ENCODE measurements at places on chromosomes 1 and 21.

- no peak for DNase-seq
Observed at GRCh38 chr1:153795934-153796785, 21.0 kb downstream of the SLC27A3 start.

DNA sequence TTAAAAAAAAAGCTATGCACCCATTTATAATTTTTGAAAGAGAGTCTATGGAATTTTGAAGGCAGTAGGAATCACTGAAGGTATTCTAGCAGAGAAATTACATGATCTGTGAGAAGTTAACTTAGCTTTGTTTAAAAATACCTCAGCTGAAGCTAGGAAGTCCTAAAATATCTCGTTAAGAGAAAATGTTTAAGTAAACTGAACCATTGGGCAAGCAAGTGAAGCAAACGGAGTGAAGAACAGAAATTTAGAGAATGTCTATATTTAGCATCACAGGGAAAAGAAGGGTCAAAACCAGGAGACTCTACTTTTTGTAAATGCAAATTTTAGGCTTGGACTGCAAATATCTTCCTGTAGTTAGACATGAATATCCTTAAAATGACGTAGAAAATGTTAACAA, 230.8 kb downstream of the HMCN1 start:
- DNase-seq, result no peak

GRCh38 chr1:38918568-38918967, 23.1 kb downstream of the RHBDL2 start:
- DNase-seq, result no peak

DNA sequence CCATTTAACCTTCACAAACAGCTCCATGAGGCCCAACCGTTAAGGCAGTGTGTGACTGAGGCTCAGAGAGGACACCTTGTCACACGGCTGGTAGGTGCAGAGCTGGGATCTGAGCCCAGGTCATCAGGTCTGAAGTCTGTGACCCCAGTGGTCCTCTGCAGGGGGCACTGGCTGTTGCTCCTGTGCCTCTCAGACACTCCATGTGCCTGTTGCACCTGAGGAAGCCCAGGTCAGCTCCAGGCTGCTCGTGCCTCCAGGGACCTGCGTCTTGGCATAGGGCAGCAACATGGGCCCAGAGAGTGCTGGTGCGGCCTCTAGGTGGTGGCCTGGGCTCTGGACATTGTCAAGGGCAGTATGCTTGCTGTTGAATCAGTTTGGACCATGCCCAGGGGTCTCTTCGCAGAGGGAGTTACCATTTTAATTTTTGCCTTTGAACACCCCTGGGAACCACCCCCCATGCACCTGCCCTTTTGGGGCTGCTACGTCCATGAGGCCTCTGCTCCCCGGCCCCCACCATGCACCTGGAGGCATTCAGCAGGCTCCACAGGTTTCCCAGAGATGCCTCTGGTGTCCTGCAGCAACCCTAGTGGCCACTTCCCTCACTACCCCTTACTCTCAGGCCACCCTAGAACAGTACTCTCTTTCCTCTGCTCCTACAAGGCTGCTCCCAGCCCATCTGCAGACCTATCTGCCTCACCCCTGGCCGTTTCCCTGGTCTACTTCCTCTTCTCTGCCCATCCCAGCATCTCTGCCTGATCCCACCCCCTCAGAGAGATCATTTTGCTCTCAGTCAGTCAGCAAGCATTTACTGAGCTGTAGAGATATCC, 25.2 kb upstream of the EPS8L3 start:
- DNase-seq, result peak; percentile 30

DNA sequence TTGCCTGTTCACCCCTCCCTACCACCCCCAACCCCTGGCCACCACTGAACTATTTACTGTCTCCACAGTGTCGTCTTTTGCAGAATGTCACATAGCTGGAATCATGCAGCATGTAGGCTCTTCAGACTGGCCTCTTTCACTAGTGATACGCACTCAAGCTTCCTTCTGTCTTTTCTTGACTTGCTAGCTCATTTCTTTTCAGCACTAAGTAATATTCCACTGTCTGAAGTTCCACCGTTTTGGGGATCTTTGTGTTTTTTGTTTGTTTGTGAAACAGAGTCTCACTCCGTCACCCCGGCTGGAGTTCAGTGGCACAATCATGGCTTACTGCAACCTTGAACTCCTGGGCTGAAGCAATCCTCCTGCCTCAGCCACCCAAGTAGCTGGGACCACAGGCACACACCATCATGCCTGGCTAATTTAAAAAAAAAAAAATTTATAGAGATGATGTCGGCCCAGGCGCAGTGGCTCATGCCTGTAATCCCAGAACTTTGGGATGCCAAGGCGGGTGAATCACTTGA, 43.4 kb upstream of the SLC25A33 start:
- DNase-seq, result no peak

DNA sequence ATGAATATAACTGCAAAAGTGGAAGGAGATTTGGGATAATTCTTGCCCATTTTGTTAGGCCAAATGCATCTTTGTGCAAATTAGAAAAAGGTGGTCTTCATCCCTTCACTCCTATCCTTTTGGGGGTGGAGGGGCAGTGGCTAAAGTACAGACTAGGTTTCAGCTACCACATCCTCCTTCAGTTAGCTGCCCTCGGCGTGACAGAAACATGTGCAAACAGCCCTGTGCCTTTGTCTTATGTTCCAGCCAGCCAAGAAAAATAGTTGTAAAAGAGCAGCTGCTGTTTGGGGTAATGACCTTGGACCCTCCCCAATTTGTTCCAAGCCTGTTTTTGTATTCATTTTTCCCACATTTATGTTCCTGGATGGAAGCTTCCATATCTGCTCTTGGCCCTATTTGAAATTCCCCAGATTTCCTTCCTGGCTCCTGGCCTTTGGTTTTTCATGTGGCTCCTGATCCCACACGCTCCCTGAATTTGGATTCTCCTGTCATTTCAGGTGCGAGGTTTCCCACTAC, 8.3 kb upstream of the LGALS8 start:
- no peak for DNase-seq

DNA sequence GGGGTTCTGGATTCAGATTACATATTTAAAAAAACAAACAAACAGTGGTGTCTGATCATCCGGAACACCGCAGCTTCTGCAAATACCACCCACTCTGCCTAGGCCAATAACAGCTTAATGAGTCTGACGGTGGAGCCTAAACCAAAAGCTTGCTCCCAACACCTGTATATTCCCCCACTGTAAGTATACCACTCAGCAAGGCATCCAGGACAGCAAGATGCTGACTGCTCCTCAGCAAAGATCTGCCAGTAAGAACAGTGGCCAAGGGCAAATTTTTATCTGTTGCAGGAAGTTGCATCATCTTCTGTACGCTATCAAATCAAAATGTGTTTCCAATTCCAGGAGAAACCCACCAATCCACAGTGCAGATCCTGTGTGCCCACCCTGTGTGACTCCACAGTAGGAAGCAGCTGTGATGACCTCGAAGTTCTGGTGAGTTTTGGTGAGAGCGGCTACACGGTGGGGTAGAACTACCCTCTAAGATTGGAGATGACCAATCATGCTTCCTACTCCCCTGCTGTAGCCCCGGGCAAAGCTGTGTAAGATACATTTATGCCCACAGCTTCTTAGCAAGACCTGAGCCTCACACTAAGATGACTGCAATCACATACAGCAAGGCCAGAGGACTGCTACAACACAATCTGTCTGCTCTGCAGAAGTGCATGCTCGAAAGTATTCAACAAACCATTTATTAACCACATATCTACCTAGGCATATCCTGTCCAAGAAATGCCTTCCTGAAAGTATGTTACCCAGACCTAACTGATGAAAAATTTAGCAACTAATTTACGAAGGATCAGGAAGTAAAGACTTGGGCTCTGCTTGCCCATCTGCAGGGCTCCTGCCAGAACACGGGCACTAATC, 30.5 kb downstream of the SIPA1L2 start:
- DNase-seq, result no peak

DNA sequence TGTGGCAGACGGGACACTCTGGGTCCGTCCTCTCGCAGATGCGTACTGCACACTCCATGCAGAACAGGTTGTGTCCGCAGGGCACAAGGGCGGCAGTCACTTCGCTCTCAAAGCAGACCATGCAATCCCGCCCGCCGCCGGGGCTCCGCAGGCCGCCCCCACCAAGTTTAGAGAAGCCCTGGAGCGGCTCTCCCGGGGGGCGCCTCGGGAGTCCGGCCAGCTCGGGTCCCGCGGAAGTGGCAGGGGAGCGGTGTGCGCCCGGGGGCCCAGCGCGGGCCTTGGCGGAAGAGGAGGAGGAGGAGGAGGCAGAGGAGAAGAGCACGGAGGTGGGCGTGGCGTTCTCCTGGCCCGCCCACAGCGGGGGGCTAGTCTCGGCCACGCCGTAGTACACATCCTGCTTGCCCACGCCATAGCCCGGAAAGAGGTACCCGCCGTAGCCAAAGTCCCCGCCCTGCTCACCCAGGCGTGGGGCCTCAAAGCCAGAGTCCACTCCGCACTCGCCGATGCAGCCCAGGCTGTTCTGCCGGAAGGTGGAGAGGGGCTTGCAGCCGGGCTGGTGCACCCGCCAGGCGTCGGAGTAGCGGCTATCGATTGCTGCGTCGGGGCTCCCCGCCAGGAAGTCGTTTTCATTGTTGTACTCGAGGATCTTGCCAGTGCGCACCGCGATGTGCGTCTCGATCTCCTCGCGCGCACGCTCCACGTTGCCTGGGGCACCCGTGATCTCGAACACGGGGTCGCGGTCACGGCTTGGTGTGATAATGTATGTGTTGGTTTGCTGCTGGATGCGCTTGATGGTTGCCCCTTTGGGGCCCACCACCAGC, 5.4 kb downstream of the MEX3A start:
- DNase-seq, result no peak

DNA sequence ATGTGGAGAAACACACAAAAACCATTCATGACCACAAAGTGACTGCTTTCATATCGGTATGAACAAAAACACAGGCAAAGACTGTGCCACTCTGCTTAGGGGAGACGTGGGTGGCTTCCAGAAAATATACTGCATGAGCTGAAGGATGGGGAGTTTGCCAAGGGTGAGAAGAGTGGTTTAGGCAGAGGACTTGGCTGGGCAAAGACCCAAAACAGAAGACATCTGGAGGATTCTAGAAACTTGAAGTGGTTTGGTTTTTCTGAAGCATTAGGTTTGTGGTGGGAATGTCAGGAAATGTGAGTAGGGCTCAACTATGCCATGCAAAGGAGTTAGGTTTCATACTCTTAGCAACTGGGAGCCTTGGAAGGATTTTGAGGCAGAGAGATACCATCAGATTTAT, 26.6 kb upstream of the DNM3 start:
- DNase-seq, result no peak

DNA sequence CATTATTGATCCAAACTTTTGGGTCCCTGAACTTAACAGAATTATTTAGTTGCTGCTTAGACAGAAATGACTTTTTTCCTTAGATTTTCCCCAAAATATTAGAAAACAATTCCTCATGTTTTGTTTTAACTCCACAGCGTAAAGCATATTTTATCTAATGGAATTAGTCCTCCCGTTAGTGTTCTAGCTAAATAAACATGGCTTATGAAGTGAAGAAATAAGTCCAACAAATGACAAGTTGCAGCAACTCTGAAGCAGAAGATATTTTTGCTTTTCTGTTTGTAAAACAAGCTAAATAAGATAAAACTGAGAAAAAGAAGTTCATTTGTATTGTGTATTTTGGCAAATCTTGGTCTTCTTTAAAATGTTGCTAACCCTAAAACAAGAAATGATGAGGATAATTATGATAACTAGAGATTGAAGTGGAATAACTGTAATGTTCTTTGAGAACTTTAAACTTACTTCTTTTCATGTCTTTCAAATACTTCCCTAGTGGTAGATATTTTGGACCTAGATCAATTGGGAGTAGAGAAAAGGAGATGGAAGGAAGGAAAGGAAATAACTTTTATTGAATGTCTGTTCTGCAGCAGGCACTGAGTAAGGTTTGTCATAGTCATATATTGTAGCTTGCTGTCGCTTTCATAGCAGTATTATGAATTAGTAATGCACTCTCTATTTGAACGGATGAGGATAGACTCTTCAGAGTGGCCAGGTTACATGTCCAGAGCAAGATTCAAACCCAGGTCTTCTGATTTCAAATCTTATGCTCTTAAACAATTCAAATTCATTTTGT, 12.5 kb downstream of the NFIA start:
- DNase-seq, result no peak

DNA sequence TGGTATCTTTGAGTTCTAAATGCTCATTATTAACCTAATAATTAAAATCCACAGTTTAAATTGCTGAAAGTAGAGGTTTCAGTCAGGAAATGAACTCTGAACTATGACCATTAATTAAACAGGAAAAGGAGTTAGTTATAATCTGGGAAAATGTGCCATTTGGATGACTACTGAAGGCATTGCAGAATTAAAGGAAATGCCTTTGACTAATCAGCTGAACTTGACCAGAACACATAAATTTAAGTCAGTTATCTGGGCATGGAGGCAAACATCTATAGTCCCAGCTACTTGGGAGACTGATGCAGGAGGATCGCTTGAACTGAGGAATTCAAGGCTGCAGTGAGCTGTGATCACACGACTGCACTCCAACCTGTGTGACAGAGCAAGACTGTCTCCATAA, 31.9 kb downstream of the SLC44A5 start:
- no peak for DNase-seq

GRCh38 chr1:186812570-186812969, 16.2 kb upstream of the PLA2G4A start:
- DNase-seq, result no peak

- DNase-seq, result no peak
Observed at GRCh38 chr1:42914092-42914627, 44.5 kb downstream of the SLC2A1 start.

- DNase-seq, result no peak
Observed at GRCh38 chr1:235940285-235940684, 73.6 kb upstream of the LYST start.

DNA sequence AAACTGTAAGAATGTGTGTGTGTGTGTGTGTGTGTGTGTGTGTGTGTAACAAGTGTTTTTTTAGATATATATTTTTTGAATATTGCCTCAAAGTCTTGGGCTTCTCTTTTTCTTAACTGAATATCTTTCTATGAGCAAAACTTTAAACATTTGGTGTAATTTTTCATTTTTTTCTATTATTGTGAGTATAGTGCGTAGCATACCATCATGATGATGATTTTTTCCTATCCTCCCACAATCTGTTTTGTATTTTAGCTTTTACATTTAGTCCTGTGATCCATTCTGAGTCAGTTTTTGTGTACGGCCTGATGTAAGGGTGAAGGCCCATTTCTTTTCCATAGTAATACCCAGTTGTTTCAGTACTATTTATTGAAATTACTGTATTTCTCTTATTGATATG, 680.6 kb downstream of the TTLL7 start:
- DNase-seq, result no peak

DNA sequence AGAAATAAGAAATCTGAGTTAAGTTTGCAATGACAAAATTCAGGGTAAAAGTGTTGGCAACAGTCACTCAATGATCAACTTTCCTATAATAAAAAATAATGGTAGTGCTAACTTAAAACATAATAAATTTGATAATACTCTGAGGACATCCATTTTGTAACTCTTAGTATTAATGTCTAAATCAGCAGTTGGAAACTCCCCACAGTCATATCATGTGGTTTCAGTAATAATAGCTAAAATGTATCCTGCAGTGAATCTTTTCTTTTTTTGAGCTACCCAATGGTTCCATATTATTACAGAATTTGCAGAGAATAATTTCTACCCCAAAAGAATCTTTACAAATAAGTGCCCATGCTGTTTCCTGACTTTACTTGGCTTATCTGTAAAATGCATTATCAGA, 286.7 kb downstream of the PTPRC start:
- no peak for DNase-seq

- no peak for DNase-seq
Observed at GRCh38 chr1:183651612-183652011, 1.5 kb downstream of the APOBEC4 start.

GRCh38 chr21:15729346-15729673, 472 bp upstream of the USP25 start:
- no peak for DNase-seq

All from ACHN (cell line).